Left renal pelvis (tissue), 4 donors: ENCODE measurements at places on chromosomes 13 and 19.
A peak's percentile ranks its signal among the peaks of the same experiment; 100 is the strongest.

DNA sequence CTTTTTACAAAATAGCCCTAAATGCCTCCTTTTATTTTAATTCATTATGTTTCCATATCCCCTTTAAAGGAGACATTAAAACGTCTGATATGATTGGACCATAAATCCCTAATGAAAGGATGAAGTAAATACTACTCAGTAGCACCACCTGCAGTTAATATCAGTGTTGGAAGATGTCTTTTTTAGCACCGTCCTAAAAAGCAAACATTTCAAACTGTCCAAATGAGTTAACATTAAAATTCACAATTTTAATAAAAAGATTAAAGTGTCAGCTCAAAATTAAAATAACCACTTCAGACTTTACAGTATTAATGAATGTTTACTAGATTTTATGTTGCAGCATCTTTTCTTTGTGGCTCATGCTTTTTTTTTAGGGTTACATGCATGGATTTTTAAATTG, 12.3 kb downstream of the ZNF507 start:
- DNase-seq, result no peak

- DNase-seq, result no peak
Observed at GRCh38 chr13:66972659-66973058, 257.5 kb downstream of the PCDH9 start.

- DNase-seq, result no peak
Observed at GRCh38 chr13:30108216-30108912, 199.0 kb downstream of the KATNAL1 start.

- DNase-seq, result no peak
Observed at GRCh38 chr19:2287585-2288337, 5.8 kb upstream of the PEAK3 start.

- DNase-seq, result no peak
Observed at GRCh38 chr19:13920940-13921747, 15.1 kb downstream of the CC2D1A start.

- DNase-seq, result peak; percentile 47
Observed at GRCh38 chr19:10000171-10000826, 10.0 kb downstream of the COL5A3 start.

DNA sequence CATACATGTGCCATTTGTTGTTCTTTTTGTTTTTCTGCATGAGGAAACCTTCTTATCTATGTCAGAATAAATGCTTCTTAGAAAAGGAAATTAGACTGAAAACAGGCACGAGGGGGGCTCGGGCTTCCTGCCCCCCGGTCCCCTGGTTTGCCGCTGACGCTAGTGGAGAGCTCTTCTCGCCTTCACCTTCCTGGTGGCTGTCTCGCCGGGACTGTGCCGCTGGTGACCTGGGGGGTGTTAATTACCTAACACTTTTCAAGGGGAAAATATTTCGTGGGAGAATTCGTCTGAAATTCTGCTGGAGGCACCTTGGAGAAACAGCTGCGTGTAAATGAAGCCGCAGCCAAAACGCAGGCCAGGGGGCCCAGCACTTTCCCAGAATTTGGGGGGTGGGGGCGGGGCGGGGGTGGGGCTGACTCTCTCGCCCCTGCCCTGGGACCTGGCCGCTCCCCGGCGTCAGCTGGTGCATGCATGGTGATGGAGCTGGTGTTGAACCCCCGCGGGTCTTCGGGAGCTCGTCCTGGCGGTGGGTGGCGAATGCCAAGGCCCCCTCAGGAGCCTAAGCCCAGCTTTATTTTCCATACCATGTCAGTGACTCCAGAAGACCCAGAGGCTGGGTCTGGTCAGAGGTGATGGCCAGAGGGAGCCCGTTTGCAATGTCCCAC, 58.3 kb upstream of the MCF2L start:
- no peak for DNase-seq

GRCh38 chr13:99495466-99496183, 5.6 kb upstream of the TM9SF2 start:
- DNase-seq, result no peak
